ENCODE measurements at places on chromosomes 11 and 22.

GRCh38 chr11:16028419-16028818 is 327.9 kb downstream of the SOX6 start:
- peak; percentile 29 for DNase-seq

DNA sequence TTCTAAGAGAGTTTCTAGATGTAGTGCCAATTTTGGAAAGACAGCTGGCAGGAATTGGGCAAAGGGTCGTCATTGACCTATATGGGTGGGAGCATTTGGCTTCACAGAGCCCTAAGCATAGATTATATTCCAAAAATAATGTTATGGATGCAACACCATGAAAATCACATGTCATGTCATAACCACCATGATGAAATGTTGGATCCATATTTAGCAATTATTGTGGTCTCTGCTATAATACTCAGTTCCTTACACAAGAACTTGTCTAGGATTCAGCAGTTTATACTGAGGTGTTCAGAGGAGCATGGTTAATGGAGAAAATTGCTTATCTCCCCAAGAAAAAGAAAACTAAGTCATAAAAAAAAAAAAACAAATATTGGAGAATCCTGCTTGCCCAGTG is 31.6 kb downstream of the NTM start:
- no peak for DNase-seq

- no peak for DNase-seq
Measured at GRCh38 chr22:28817919-28818859, 17.8 kb upstream of the XBP1 start.

DNA sequence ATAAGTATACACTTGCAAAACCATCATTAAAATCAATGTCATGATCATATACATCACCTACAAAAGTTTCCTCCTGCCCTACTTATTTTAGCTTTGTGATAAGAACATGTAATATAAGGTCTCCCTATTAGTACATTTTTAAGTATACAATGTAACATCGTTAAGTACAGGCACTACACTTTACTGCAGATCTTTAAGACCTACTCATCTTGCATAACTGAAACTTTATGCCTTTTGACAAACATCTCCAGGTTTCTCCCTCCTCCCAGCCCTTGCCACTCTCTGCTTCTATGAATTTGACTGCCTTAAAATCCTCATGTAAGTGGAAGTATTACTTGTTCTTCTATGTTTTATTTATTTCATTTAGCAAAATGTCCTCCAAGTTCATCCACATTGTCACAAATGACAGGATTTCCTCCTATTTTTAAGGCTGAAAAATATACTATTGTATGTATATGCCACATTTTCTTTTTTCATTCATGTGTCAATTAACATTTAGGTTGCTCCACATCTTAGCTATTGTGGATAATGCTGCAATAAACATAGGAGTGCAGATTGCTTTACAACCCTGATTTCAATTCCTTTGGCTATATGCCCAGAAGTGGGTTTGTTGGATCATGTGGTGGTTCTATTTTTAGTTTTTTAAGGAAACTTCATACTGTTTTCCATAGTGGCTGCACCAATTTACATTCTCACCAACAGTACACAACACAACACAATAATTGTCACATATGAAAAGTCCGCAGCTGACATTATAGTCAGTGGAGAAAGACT is 471.1 kb upstream of the ANO3 start:
- peak; percentile 32 for DNase-seq

DNA sequence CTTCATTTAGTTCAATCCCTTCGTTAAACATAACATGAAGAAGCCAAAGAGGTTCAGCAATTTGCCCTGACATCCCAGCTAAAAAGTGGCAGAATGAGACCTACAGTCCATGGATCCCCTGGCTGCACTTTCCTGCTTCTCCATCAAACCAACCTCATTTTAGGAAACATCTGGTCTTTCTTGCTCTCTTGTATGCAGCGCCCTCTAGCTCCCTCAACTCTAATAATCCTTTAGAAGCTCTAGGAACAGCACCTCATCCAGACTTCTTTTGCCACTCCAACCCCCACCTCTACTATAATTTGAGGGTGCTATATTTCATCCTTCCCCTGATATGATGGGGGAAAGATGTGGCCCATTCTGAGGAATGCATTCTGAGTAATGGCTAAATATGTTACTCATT is 7.4 kb downstream of the CNTF start:
- peak; percentile 46 for DNase-seq

DNA sequence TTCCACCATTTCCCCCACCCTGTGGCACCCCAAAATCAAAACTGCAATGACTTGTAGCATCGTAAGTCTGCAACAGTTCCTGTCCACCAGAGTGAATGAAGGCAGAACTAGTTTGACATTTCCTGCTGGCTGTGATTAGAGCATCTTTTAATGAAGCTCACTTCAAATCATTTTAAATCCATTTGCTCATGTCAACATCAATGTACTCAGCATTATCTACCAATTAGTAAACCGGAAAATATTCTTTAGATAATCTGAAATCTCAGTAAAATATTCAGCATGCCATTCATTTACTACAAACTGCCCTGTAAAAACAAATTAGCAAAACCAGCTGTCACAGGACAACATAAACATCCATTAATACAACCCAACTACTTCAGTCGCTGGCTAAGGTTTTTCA is 38.1 kb downstream of the CADM1 start:
- DNase-seq = no peak

DNA sequence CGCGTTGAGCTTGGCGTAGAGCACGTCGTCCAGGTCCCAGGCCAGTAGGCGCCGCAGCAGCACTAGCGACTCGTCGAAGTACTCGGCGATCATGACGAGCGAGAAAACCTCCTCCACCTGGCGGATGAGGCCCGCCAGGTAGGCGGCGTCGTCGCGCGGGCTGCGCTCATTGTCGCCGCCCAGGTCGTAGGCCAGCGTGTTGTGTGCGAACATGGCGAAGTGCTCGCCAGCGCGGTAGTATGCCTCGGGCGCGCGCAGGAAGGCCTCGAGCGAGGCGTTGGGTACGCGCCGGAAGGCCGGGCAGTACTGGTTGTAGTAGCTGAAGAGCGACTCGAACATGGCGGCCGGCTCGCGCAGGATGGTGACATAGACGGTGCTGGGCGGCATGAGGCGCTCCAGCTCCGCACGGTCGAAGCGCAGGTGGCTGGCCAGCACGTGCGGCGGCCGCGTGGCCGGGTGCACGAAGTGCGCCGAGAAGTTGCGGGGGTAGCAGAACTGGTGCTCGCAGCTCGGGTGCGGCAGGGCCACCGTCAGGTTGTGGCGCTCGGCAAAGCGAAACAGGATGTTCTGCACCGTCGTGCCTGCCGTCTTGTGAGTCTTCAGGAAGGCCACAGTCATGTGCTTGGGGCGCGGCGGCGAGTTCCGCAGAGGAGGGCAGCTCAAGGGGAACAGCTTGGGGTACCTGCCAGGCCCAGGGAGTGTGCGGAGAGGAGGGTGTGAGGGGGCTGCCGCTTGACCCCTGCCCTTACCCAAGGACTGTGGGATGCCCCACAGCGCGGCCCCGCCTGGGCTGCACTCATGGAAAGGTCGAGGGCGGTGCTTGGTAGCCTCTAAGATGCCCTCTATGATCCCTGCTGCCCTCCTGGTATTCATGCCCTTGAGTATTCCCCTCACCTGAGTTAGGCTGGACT is 5.7 kb downstream of the GAL3ST3 start:
- DNase-seq = no peak

DNA sequence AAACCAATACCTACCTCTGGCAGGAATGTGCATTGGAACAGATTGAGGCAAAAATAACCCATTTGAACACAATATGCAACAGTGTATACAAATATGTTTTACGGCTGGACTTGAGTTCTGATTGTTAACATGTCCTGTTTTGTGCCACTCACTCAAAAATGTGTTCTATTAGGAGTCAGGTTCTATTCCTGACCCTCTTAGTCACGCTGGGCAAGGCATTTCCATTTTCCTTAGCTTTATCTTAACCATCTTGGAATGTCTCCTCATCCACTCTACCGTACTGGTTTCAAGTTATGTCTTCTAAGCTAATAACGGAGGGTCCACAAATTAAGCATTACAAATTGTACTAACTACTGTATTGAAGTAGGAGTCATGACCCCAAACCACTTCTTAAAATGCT is 78.6 kb downstream of the MAML2 start:
- no peak for DNase-seq

GRCh38 chr11:94516725-94517124 is 4.5 kb downstream of the C11orf97 start:
- no peak for DNase-seq

DNA sequence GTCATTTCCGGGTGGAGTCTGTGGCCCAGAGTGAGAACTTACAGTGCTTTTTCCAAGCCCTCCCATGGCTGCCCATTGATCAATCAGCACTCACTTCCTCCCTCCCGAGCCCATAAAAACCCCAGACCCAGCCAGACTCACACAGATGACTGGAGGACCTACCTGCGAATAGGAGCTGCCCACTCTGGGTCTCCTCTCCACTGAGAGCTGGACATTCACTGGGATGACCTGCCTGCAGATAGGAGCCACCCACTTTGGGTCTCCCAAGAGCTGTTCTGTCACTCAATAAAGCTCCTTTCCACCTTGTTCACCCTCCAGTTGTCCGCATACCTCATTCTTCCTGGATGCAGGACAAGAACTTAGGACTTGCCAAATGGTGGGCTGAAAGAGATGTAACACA is 56.0 kb upstream of the B3GNT6 start:
- DNase-seq = peak; percentile 2

DNA sequence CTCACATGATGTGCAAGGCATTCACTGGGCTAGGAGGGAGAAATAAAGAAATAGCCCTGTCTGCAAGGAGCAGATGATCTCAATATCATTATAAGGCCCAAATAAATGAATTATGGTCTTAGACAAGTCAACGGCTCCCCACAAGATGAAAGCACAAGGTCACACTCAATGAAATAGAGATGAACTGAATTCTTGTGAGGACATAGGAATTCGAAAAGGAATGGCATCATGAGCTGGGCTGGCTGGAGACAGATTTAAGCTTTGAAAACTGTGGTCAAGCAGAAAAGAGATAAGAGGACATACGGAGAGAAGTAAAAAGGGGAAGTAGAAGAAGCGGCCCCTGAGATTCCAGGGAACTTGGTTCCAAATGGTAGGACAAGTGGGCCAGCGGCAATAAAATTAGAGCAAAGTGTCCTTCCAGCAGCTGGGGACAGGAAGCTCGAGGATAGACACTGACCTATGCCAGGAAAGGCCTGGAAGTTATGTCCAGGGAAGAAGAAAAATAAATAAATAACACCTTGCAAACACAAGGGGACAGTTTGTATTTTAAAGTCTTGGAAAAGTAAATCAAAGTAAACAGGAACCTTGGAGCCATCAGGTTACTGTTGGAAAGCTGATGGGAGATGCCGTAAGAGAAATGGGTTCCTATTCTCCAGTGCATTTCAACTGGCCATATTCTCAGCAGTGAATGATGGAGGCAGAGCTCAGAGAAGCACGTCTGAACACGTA is 37.8 kb downstream of the GALNT18 start:
- DNase-seq = peak; percentile 29

GRCh38 chr22:39462443-39463221 is 5.8 kb downstream of the MGAT3 start:
- no peak for DNase-seq

- DNase-seq = no peak
Measured at GRCh38 chr22:19916941-19917340, 24.6 kb upstream of the COMT start.

GRCh38 chr11:56848141-56848809 is 99.8 kb upstream of the OR9G4 start:
- DNase-seq = no peak

DNA sequence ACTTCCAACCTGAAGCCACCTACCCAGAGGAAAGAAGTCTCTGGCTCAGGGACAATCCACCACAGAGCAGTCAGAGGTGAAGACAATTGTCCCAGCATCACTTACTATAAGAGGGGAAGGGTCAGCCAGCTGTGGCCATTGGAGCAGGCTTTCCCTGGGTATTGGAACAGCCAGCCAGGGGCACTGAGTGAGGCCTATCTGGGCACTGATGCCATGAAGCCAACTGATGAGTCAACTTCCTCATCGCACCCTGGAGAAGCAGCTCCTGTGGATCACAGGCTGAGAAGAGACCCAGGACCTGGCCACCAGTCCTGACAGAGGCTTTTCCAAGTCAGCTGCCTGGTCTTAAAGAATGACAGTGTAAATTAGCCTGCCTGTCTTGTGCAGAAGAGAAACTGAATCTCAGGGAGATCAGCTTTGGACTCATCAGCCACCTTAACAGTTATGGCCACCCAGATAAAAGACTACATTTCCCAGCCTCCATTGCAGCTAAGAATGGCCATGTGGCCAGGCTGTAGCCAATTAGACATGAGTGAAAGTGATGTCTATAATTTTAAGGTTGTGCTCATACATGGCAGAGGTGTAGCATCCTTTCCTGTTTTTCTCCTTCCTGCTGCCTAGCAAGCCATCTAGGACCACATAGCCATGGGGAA is 19.0 kb downstream of the CHST1 start:
- DNase-seq = peak; percentile 47

DNA sequence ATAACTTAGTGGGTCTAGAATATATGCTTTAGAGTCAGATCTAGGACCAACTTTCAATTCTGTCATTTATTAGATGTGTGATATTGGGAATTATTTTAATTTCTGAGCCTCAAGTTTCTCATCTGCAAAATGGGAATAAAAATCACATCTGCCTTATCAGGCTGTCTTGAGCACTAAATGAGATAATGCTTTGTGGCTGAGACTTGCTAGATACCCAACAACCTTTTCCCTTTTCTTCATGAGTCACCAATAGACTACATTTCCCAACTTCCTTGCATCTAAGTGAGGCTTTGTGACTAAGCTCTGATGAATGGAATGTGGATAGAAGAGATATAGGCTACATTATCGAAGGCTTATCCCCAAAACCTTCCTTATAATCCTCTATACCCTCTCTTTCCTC is 220.7 kb upstream of the SESN3 start:
- no peak for DNase-seq

- no peak for DNase-seq
Measured at GRCh38 chr11:118045191-118045590, 31.7 kb upstream of the TMPRSS4 start.

GRCh38 chr22:17264321-17265052 is 45.3 kb upstream of the ADA2 start:
- DNase-seq = peak; percentile 50

GRCh38 chr11:116059919-116060318 is 555.7 kb upstream of the CADM1 start:
- DNase-seq = no peak

GRCh38 chr11:16958833-16959232 is 55.4 kb downstream of the PLEKHA7 start:
- no peak for DNase-seq

DNA sequence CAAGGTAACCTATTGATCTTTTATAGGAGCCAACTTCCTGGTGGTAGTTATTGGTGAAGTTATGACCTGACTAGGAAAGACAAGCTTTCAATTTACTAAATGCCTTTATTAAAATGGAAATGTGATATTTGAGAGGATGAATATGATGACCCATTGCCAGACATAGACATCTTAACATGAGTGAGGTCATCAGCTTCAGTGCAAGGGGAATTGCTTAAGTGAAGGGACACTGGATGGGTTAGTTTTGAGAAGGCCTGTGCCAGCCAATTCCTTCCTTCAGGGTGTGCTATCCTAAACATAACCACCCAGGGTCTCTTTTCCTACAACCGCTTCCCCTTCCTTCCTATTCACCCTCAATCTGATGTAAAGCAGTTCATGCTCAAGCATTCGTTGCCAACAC is 21.5 kb downstream of the NAV2 start:
- no peak for DNase-seq

- no peak for DNase-seq
Measured at GRCh38 chr22:19933341-19934241, 8.0 kb upstream of the COMT start.

- no peak for DNase-seq
Measured at GRCh38 chr22:29157759-29158535, 47.7 kb upstream of the EMID1 start.

- peak; percentile 42 for DNase-seq
Measured at GRCh38 chr11:123357990-123358827, 71.9 kb upstream of the GRAMD1B start.

- DNase-seq = no peak
Measured at GRCh38 chr22:32714458-32715430, 86.8 kb upstream of the TIMP3 start.

Data from astrocyte of the hippocampus (primary cell).